Non-pigmented ciliary epithelial cell (primary cell): ENCODE measurements at places on chromosomes 16 and 17.
A peak's percentile ranks its signal among the peaks of the same experiment; 100 is the strongest.

GRCh38 chr17:73932216-73932749 lies 271.2 kb upstream of the RPL38 start:
- DNase-seq, result no peak

DNA sequence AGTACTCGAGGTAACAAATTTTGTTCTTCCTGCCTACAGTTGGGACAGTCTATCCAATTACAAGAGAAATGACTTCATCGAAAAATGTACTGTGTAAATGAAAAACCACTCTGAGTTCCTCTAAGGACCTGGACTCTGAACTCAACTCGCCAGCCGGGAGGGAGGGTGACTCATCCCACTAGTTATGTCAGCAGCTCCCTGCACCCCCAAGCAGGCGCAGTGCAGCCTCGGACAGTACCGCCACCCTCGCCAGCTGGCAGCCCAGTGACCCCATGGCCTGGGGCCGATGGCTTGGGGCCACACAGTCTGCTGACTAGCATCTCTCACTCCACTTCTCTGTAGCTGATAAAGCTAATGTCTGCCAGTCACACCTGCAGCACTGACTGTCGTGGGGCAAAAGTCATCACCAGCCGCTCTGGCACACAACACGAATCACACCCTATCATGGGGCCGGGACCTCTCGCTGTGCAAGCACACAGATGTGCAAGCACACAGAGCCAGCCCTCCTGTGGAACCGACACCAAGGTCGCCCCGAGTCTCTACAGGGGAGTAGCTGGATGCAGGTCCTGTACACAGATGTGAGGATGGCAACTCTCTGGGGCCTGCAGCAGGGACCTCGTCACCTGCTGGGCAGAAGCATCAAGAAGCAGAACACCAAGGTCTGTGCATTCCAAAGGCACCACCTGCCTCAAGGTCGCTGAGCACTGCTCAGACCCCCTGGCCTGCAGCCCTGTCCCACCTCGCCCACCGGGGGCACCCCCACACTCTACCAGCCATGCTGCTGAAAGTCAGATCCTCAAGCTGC lies 5.7 kb downstream of the CSNK1D start:
- peak; percentile 91 for DNase-seq

- DNase-seq, result no peak
Measured at GRCh38 chr17:31068291-31068690, 26.5 kb upstream of the NF1 start.

DNA sequence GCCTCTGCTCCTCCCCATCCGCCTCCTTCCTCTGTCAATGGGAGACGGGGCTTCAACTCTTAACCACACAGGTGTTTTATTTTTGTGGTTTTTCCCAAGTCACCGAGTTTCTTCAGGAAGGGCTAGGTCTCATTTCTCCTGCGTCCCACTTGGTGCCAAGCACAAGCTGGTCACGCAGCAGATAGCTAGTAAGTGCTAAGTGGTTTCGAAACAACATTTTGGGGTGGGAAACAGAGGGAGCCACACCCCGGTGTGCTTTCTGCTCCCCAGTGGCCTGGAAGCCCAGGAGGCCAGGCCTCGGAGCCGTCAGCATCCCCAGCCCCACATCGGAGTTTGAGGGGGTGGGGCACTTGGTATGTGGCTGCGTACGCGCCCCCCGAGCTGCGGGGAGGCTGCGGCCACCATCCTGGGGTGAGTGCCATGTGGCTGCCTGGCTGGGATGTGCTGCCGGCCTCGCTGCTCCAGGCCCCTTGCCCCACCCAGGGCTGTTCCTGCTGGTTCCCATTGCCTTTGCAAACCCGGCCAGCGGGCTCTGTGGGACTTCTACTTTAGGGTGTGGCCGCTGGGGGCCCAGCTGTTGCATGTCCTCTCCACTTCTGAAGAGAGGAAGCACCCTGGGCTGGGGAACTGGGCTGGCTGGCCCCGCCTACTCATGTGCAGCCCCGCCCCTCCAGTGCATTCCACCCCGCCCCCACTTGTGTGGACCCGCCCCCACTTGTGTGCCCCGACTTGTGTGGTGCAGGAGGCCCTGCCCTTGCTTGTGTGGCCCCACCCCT lies 55.6 kb downstream of the BAIAP2 start:
- no peak for DNase-seq

DNA sequence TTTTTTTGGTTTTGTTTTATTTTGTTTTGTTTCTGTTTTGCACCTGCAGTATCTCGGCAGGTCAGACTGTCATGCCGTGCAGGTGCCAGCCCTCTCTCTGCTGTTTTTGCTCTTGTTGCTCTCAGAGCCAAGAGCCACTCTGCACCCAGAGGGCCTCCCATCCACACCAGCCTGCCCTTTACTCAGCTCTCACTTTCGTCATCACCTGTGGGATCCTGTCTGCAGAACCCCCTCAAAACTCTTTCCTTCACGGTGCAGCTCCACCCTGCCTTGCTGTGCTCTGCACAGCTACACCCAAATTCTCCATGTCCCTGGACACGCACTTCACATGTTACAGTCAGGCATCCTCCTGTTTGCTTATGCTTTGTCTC lies 2.6 kb downstream of the AOC3 start:
- no peak for DNase-seq

DNA sequence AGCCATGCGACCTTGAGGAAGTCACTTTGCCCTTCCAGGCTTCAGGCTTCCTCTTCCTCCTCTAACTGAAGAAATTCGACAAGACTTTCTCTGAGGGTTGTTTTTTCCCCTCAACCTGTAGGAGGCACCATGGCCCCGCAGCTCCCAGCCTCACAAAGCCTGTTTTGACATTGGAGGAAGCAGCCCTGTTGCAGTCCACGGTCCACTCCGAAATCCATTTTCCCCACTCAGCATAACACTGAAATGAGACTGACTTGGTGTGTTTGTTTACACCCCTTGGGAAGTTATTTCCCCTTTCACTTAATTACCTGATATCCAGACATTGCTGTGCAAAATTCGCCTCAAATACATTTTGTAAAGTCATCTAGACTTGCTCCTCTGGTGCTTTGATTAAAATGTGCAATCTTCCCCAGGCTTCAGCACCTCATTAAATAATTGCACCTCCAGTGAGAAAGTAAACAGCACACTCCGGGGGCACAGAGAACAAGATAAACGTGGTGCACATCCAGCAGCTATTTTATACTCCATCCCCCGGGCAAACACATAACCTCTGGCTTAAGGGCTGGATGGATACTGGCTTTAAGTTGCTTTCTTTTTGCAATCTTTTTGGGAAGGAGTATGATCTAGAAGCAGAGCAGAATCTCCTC lies 41.4 kb upstream of the PIRT start:
- DNase-seq, result no peak

DNA sequence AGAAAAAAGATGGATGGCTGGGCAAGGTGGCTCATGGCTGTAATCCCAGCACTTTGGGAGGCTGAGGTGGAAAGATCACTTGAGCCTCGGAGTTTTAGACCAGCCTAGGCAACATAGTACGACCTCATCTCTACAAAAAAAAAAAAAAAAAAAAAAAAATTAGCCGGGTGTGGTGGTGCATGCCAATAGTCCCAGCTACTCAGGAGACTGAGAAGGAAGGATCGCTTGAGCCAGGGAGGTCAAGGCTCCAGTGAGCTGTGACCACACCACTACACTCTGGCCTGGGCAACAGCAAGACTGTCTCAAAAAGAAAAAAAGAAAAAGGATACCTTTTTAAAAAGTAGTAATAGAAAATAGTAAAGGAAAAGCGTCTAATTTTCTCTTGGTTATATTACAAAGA lies 20.7 kb downstream of the ZNF652 start:
- no peak for DNase-seq

DNA sequence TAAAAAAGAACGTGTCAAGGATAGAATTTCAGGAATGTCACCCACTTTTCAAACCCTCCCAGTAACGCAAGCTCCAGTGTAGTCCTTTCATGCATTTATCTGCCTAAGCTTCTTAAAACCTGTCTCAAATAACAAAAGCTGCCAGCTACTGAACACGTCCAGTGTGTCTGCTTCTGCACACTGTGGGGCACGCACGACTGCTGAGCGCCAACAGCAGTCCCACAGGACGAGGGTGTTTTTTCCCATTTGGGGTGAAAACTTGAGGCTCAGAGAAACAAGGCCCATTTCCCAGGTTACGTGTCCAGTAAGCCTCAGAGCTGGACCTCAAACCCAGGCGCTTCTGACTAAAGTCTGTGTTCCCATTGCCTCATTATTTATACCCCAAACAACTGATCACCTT lies 17.2 kb downstream of the NTAN1 start:
- DNase-seq, result no peak

GRCh38 chr16:2042986-2043666 lies 4.5 kb downstream of the NTHL1 start:
- no peak for DNase-seq

GRCh38 chr17:29138184-29138955 lies 41.8 kb downstream of the MYO18A start:
- no peak for DNase-seq

DNA sequence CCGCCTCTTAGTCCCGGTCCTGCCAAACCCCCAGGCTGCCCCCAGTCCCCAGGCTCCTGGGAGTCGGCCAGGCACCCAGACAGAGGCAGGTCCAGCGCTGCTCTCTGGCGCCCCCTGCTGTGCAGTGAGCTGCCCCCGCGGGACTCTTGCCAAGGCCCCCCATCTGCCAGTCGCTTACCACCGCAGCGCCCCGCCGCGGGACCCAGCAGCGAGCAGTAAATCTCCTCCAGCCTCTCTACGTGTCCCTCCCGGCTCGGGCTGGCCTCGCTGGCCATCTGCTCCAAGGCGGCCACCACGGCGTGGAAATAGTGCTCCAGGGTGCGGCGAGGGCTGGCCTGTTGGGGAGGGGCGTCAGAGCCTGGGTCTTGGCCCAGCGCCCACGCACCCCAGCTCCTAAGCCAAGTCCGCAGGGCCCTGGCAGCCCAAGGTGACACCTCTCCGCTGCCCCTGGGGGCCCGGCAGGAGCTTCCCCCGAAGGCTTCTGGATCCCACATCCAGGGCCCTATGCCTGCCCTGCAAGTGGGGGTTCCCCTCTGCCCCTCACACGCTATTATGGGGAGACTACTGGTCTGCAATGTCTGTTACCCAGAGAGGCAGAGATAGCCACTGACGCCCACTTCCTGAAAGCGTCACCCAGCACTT lies 33.7 kb upstream of the MFSD6L start:
- no peak for DNase-seq

- DNase-seq, result no peak
Measured at GRCh38 chr16:31063843-31064611, 10.0 kb downstream of the ZNF668 start.

DNA sequence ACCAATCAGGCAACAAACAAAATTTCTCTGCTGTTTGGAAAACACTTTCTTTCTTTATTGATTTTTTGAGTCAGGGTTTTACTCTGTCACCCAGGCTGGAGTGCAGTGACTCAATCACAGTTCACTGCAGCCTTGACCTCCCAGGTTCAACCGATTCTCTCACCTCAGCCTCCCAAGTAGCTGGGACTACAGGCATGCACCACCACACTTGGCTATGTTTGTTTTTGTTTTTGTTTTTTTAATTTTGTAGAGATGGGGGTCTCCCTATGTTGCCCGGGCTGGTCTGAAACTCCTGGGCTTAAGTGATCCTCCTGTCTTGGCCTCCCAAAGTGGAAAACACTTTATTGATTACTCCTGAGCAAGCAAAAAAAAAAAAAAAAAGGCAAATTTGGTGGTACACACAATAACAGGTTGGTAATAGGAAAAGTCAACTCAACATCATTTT lies 276.4 kb downstream of the SOX9 start:
- DNase-seq, result no peak

GRCh38 chr16:52090080-52090479 lies 456.9 kb downstream of the TOX3 start:
- no peak for DNase-seq

- no peak for DNase-seq
Measured at GRCh38 chr17:39660011-39660360, 5.2 kb upstream of the TCAP start.

- DNase-seq, result no peak
Measured at GRCh38 chr16:65268331-65268730, 146.5 kb upstream of the CDH11 start.

- DNase-seq, result no peak
Measured at GRCh38 chr17:8123695-8124349, at the start of gene HES7. Gene HES7, minus strand, starts transcription at chr17:8124106. Its CDS starts 22 bp downstream, at chr17:8124084.

DNA sequence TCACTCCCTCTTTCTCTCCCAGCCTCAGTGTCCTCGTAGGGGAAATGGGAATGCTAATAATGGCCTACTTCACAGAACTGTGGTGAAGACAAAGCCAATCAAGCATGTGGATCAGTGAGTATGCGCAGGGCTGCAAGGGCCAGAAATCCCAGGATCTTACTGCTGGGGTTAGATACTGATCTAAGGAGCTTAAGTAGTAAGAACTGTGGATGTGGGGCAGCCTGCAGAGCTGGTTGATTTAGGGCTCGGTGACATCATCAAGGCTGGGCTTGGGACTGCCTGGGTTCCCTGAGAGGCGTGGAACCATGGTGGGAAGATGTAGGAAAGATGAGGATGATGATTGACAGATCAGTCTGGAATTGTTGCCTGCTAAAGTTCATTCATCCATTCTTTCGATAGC lies 25.6 kb downstream of the GOSR2 start:
- no peak for DNase-seq

DNA sequence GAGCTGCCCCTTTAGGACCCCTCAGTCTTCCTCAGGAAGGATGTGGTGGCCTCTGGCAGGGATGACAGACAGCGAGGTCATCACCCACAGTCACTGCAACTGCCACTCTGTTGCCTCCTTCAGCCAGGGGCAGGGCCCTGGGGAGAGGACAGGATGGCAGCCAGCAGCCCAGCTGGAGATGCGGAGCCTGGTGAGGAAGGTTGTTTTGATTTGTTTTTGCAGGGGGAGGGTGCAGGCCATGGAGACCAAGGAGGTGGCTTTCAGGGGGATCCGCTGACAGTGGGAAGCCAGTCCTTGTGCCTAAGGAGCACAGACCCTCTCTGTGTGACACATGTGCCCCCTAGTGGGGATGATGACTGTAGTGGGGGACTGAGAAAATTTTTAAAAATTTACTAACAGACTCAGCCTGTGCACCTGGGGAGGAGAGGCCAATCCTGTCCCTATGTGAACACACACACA lies 7.4 kb downstream of the PRCD start:
- no peak for DNase-seq

- no peak for DNase-seq
Measured at GRCh38 chr16:57482845-57483545, 3.3 kb downstream of the DOK4 start.

GRCh38 chr16:85369741-85370528 lies 243.2 kb upstream of the GSE1 start:
- no peak for DNase-seq

DNA sequence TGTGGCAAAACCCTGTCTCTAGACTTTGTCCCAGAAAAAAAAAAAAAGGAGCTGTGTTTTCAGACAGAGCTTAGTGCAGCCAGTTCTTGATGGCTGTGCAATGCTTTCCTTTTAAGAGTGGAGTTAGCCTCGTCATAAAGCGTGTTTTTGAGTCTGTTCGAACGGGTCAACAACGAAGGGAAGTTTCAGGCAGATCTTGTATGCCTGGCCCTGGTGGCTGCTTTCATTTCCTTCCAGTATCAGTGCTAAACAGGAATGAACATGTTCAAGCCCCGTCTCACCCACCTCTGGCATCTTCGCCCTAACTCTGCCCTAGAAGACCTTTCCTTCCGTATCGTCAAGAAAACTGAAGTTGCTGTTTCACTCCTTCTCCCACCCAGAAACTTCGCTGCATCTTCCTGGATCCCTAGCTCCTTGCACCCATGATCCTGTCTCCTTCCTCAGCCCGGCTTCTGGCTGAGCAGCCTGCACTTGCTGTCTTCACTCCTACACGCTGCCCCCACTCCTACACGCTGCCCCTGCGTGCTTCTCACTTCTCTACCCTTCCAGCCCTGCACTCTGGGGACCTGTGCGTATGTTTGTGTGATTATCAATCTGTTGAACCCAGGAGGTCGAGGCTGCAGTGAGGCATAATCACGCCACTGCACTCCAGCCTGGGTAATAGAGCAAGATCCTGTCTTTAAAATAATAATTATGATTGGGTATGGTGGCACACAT lies 55.3 kb downstream of the USP10 start:
- DNase-seq, result no peak

- peak; percentile 64 for DNase-seq
Measured at GRCh38 chr16:67884684-67885083, at the start of gene NRN1L. Gene NRN1L, plus strand, starts transcription at chr16:67884885. Its CDS starts 19 bp downstream, at chr16:67884904.
